ENCODE measurements at places on chromosomes 2 and 18. TPM values are rescaled to one million over a fixed set of nuclear protein-coding genes. Genes with fewer than 3 reads are reported as not detected.

DNA sequence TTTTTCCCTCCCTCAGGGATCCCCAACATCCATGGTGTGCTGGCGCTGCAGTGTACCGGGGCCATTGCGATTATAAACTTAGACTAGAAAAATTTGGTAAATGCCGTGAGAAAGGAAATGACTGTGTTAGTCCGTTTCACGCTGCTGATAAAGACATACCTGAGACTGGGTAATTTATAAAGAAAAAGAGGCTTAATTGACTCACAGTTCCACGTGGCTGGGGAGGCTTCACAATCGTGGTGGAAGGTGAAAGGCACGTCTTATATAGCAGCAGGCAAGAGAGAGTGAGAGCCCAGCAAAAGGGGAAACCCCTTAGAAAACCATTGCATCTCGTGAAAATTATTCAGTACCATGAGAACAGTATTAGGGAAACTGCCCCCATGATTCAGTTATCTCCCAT lies 44.3 kb downstream of the NTSR2 start:
- H3K36me3 ChIP-seq = no peaks in the 10 kb centered on the region
- no peak overlapping the region for H3K27ac ChIP-seq
- no peak overlapping the region for H3K4me3 ChIP-seq

DNA sequence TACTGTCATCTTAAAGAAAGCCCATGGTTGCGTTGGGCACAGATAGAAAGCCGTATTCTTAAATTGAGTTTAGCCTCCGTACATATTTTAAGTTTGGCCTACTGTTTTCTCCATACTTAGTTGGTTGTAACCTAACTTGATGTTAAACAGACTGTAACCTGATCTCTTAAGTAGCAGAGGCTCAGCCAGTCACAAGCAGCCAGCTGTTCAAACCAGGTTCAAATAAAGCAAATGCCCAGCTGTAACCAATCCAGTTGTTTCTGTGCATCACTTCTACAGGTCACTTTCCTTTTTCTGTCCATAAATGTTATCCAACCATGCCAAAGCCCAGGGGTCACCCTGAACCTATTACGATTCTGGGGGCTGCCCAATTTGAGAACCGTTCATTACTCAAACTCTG lies 10.0 kb upstream of the THADA start:
- no peaks in the 10 kb centered on the region for H3K36me3 ChIP-seq
- no peaks in the 10 kb centered on the region for H3K27me3 ChIP-seq
- H3K27ac ChIP-seq = no peak overlapping the region
- DNase-seq = no peak

GRCh38 chr2:120693121-120693520 lies 42.5 kb upstream of the GLI2 start:
- DNase-seq = no peak
- peaks cover 5% of the 10 kb centered on the region for H3K4me1 ChIP-seq
- H3K4me3 ChIP-seq = no peak overlapping the region
- no peak overlapping the region for H3K27ac ChIP-seq
- H3K36me3 ChIP-seq = no peaks in the 10 kb centered on the region

DNA sequence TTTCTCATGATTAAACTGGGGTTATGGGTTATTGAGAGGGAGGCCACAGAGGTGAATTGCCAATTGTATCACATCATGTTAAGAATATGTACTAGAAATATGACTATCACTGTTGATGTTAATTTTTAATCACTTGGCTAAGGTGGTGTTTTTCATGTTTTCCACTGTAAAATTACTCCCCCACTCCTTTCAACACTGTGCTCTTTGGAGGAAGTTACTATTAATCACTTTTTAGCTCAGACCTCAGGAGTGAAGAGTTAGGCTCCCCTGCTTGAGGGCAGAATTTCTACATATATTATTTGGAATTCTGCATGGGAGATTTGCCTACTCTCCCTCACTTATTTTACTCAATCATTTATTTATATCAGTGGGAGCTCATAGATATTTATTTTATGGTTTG lies 76.0 kb upstream of the OSR1 start:
- no peak overlapping the region for H3K4me3 ChIP-seq
- peaks cover 17% of the 10 kb centered on the region for H3K27me3 ChIP-seq
- H3K36me3 ChIP-seq = no peaks in the 10 kb centered on the region
- no peaks in the 10 kb centered on the region for H3K4me1 ChIP-seq
- DNase-seq = no peak
- H3K27ac ChIP-seq = no peak overlapping the region

DNA sequence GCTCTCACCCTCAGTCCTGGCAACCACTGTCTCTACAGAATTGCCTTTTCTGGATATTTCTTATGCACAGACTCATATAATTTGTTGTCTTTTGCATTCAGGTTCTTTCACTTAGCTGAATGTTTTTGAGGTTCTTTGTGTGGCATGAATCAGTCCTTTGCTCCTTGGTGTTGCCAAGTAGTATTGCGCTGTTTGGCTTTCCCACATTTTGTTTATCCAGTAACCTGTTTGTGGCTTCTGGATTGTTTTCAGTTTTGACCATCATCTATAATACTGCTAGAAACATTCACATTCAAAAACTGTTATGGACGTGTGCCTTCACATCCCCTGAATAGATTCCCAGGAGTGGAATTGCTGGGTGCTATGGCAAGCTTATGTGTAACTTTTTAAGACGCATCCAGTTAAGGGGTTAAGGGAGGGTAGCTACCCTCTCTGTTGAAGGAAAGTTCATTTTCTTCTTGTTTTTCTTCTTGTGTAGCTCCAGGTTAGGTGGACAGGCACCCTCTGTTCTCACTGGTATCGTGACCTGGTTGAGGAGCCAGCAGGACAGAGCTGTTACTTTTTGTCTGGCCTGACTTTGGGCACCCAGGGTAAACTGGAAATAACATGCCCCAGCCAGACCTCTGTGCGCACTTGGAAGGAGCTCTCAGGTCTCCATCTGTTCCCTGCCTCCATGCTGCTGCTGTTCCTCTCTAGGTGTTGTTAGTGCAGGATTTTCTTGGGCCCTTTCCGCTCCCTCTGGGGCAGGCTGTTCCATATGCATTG lies 29.6 kb downstream of the ARHGAP25 start:
- H3K4me3 ChIP-seq = peak overlapping the region; percentile 71
- H3K36me3 ChIP-seq = peaks cover 16% of the 10 kb centered on the region
- DNase-seq = no peak
- peak overlapping the region; percentile 97 for H3K27ac ChIP-seq
- H3K27me3 ChIP-seq = no peaks in the 10 kb centered on the region
- peaks cover 92% of the 10 kb centered on the region for H3K4me1 ChIP-seq

The IL36G gene
- total RNA-seq = not detected

DNA sequence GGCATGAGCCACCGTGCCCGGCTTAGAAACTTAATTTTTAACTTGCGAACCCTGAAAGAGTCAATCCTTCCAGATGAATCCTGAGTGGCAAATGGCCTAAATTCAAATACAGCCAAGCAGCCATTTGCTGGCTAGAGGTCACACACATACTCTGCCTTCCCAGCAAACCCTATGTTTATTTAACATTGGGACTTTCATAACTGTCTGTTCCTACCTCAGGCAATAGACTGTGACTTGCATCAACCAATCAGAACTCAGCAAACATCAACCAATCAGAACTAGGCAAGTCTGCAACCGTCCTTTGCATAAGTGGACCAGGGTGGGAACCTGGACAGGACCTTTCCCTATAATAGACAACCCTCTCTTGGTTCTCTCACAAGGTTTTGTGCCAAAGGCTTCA lies 127.5 kb downstream of the DTNB start:
- H3K4me1 ChIP-seq = peaks cover 3% of the 10 kb centered on the region
- H3K27me3 ChIP-seq = no peaks in the 10 kb centered on the region
- H3K36me3 ChIP-seq = no peaks in the 10 kb centered on the region
- no peak overlapping the region for H3K27ac ChIP-seq
- no peak overlapping the region for H3K4me3 ChIP-seq

The SP140 gene
- 78.1 TPM for total RNA-seq

GRCh38 chr2:238689331-238689730 lies 158.6 kb upstream of the TWIST2 start:
- peaks cover 4% of the 10 kb centered on the region for H3K4me1 ChIP-seq
- H3K27ac ChIP-seq = no peak overlapping the region
- H3K36me3 ChIP-seq = no peaks in the 10 kb centered on the region
- peaks cover 16% of the 10 kb centered on the region for H3K27me3 ChIP-seq
- no peak for DNase-seq
- H3K4me3 ChIP-seq = no peak overlapping the region

- DNase-seq = no peak
- H3K4me1 ChIP-seq = no peaks in the 10 kb centered on the region
- no peaks in the 10 kb centered on the region for H3K36me3 ChIP-seq
- no peaks in the 10 kb centered on the region for H3K27me3 ChIP-seq
- H3K27ac ChIP-seq = no peak overlapping the region
These were observed 251.0 kb downstream of the NDUFA10 start for GRCh38 chr2:239774142-239774462.

- H3K27ac ChIP-seq = no peak overlapping the region
- H3K4me3 ChIP-seq = no peak overlapping the region
- no peak for DNase-seq
These were observed 87.4 kb downstream of the SLC66A3 start for GRCh38 chr2:11242542-11243174.

The BOD1L2 gene
- not detected for total RNA-seq

- no peaks in the 10 kb centered on the region for H3K36me3 ChIP-seq
- H3K4me1 ChIP-seq = no peaks in the 10 kb centered on the region
- no peak for DNase-seq
- H3K4me3 ChIP-seq = no peak overlapping the region
These were observed 36.9 kb downstream of the KCNE4 start for GRCh38 chr2:223088866-223089265.

Data from activated CD8-positive, alpha-beta T cell treated with anti-CD3 and anti-CD28 coated beads for 36 hours (primary cell).